ENCODE measurements at places on chromosomes 7 and 10.

DNA sequence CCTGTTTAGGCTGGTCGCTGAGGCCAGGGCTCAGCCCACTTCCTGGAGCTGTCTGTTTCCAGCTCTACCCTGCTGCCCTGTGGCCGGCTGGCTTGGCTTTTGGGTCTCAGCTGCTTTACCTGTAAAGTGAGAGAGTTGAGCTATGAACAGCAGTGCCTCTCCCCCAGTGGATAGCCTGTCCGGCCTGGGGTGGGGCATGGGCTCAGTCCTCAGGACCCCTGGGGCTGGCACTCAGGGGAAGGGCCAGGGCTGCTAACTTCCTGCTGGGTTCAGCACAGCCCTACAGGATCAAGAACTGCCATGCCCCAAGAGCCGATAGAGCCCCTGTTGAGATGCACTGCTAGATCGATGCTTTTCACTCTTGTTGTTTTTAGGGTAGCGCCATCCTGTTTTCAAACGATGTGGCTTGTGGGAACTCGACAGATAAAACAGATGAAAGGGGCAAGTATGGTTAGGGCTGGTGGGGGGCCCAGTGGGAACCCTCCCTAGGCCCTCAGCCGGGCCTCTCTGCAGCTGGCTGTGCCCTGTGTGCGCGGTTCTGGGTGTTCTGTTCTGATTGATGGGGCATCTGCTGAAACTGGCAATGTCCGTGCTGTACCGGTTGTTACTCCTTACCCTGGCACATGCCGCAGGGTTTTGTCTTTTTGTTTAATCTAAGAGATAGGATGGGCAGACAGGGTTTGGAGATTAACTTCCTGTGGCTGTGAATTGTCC is 10.0 kb upstream of the SFRP5 start:
- DNase-seq = no peak

DNA sequence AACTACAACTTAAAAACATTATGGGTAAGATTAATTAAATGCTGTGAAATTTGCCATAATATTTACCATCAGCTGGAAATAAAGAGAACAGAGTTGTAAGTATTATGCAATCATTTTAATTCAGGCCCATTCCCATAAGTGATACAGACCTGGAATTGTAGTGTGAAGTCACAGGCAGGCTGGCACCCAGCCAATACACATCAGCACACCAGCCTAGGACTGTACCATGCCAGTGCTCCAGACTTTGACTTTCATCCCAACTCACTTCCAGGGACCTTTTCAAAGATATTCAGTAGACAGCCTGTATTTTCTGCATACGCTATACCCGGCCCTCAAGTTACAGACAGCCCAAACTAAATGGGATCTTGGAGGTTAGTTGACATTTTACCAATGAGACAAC is 143.3 kb downstream of the TES start:
- DNase-seq = no peak

DNA sequence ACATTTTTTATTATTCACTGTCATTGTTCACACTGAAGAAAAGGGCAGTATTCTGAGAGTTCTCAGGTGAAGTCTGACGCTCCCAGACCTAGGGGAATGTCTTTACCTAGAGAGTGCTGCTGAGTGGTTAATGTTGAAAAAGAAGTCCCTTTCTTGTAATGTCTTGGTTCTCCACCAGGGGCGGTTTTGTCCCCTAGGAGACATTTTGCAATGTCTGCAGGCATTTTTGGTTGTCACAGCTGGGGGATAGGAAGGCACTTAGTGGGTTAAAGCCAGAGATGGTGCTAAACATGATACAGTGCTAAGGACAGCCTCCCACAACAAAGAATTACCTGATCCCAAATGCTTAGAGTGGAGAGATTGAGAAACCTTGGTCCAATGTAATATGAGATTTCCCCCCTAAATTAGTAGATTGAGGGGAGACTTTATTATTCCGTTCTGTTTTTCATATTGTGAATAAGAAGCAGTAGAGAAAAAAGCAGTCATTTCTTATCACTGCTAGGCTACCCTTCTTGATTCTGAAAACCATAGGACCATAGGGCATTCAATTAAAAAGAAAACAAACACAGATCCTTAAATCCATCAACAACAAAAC is 13.1 kb downstream of the UMAD1 start:
- DNase-seq = no peak

- DNase-seq = no peak
Observed at GRCh38 chr10:89985446-89985845, 284.1 kb downstream of the KIF20B start.

GRCh38 chr7:120743128-120743527 is 114.8 kb downstream of the TSPAN12 start:
- no peak for DNase-seq

GRCh38 chr7:100606313-100606712 is 4.2 kb downstream of the PCOLCE start:
- DNase-seq = no peak

- DNase-seq = no peak
Observed at GRCh38 chr7:80420876-80421275, 91.0 kb downstream of the GNAT3 start.

DNA sequence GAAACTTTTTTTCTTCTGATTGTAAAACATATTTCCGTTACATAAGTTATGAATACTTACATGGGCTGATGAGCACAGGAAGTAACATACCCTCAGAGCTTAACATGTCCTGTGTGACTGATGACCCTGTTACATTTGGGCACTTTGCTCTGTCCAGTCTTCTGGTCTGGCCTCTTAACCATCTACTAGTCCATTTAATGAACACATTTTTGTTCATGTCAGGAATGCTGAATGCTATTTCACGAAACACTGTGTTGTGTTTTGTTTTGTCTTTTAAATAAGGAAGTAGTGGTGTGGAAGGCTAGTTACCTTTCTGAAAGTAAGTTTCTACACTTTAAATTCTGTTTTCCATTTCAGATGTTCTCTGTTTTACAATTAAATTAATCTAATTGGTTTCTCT is 77.7 kb downstream of the RBM33 start:
- no peak for DNase-seq

GRCh38 chr7:72278550-72278949 is 133.6 kb downstream of the CALN1 start:
- DNase-seq = no peak

- no peak for DNase-seq
Observed at GRCh38 chr7:137017221-137017620, 148.8 kb downstream of the CHRM2 start.

Data from amniotic epithelial cell (primary cell).